Calu3 (cell line): ENCODE measurements at places on chromosomes 16 and 17.

- no peak overlapping the region for H3K4me3 ChIP-seq
- H3K4me1 ChIP-seq = peaks cover 12% of the 10 kb centered on the region
- H3K36me3 ChIP-seq = peaks cover 58% of the 10 kb centered on the region
- no peak overlapping the region for H3K27ac ChIP-seq
Measured at GRCh38 chr16:57165938-57166337, 19.9 kb downstream of the PSME3IP1 start.

DNA sequence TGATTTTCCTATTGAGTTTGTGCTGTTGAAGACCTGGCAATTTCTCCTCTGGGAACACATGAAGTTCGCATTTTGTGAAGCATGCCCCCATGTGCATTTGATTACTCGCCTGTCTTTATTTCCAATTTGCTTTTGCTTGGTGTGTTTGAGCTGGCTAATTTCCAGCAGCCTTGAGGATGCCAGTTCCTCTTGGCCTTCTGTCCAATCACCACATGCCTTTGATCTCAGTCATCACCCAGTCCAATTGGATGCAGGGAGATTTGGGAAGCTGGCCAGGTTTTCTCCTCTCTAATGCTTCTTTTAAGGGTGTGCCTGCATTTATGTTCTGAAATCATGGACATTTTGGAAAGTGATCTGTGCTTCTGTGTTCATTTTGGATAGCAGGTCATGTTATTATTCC lies 3.8 kb upstream of the TMEM100 start:
- no peak overlapping the region for H3K4me3 ChIP-seq
- peaks cover 4% of the 10 kb centered on the region for H3K36me3 ChIP-seq
- H3K27me3 ChIP-seq = peaks cover 12% of the 10 kb centered on the region
- peaks cover 22% of the 10 kb centered on the region for H3K4me1 ChIP-seq

DNA sequence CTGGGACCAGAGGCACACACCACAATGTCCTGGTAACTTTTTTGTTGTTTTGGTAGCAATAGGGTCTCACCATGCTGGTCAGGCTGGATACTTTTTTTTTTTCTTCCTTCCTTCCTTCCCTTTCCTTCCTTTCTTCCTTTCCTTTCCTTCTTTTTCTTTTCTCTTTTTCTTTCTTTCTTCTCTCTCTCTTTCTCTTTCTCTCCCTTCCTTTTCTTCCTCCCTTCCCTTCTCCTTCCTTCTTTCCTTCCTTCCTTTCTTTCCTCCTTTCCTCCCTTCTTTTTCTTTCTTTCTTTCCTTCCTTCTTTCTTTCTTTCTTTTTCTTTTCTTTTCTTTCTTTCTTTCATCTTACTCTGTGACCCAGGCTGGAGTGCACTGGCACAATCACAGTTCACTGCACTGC lies 18.4 kb upstream of the ULK2 start:
- DNase-seq = no peak
- no peaks in the 10 kb centered on the region for H3K4me1 ChIP-seq
- no peaks in the 10 kb centered on the region for H3K36me3 ChIP-seq
- no peaks in the 10 kb centered on the region for H3K27me3 ChIP-seq
- no peak overlapping the region for H3K27ac ChIP-seq

- no peaks in the 10 kb centered on the region for H3K36me3 ChIP-seq
- peak; percentile 50 for DNase-seq
- no peak overlapping the region for H3K4me3 ChIP-seq
- H3K27me3 ChIP-seq = no peaks in the 10 kb centered on the region
- no peak overlapping the region for H3K27ac ChIP-seq
Measured at GRCh38 chr16:12087901-12088421, 111.4 kb downstream of the SNX29 start.

GRCh38 chr16:2752850-2753732 lies 653 bp downstream of the SRRM2 start:
- H3K4me3 ChIP-seq = peak overlapping the region; percentile 90
- peaks cover 39% of the 10 kb centered on the region for H3K4me1 ChIP-seq
- peak; percentile 93 for DNase-seq
- H3K36me3 ChIP-seq = peaks cover 74% of the 10 kb centered on the region
- H3K27me3 ChIP-seq = no peaks in the 10 kb centered on the region

DNA sequence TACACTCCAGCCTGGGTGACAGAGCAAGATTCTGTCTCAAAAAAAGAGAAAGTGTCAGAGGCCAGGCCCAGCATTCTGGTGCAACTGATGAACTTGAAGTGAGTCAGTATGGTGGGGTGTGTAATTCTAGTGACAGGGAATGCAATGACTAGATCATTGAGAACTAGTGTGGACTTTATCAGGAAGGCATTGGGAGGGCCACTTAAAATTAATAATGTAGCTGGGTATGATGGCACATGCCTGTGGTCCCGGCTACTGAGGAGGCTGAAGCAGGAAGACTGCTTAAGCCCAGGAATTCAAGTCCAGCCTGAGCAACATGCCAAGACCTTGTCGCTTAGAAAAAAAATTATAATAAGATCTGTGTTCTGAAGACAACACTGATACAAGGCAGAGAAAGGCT lies 90.8 kb downstream of the STX8 start:
- no peaks in the 10 kb centered on the region for H3K4me1 ChIP-seq
- H3K4me3 ChIP-seq = no peak overlapping the region
- no peak overlapping the region for H3K27ac ChIP-seq
- no peaks in the 10 kb centered on the region for H3K27me3 ChIP-seq
- H3K36me3 ChIP-seq = peaks cover 3% of the 10 kb centered on the region

DNA sequence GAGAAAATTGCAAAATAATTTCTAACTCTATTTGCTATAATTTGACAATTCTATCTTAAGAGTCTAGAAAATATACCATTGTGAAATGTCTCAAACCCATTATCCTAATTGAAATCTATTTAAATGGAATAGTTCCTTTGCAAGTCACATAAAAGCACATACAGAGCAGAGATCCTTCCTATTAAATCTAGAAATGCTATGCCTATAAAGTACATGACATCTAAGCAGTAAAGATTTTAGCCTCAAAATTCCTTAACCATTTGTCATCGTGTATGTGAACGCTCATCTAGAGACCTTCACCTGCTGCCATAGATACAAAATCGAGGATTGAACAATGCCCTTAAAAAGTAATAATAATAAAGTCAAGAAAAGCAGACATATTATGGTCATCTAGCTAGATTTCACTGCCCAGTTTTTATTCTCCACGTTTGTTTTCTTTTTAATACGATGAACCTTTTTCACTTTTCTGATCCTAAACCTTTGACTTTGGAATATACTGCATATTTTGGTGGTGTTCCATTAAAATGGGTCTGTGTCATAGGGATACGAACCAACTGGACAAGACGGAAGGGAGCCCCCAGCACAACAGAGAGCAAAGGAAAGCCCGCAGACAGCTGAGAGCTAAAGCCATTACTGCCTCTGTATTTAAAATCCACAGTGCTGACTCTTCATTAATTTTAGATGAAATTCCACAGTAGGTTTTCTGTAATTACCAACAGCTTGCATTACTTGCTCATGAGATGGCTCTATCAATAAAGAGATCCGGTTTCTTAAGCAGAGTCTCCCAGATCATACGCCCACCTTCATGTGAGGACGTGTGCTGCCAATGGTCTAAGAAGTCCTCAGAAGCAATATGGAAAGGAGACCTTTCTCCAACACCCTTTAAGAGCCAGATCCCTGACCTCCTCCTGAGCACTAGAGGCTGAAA lies 17.6 kb downstream of the TEX2 start:
- no peak overlapping the region for H3K4me3 ChIP-seq
- H3K27ac ChIP-seq = no peak overlapping the region
- DNase-seq = no peak

GRCh38 chr17:6313835-6314234 lies 121.1 kb downstream of the AIPL1 start:
- no peak for DNase-seq
- H3K27me3 ChIP-seq = peaks cover 86% of the 10 kb centered on the region
- H3K27ac ChIP-seq = no peak overlapping the region
- no peaks in the 10 kb centered on the region for H3K36me3 ChIP-seq

GRCh38 chr17:77681861-77682260 lies 276.6 kb upstream of the TNRC6C start:
- DNase-seq = no peak
- no peaks in the 10 kb centered on the region for H3K4me1 ChIP-seq
- no peaks in the 10 kb centered on the region for H3K36me3 ChIP-seq
- H3K27me3 ChIP-seq = peaks cover 79% of the 10 kb centered on the region

- H3K4me3 ChIP-seq = no peak overlapping the region
- H3K27me3 ChIP-seq = no peaks in the 10 kb centered on the region
- no peaks in the 10 kb centered on the region for H3K36me3 ChIP-seq
- peaks cover 2% of the 10 kb centered on the region for H3K4me1 ChIP-seq
- no peak for DNase-seq
- no peak overlapping the region for H3K27ac ChIP-seq
Measured at GRCh38 chr16:25040543-25040942, 25.4 kb upstream of the ARHGAP17 start.

GRCh38 chr16:86984991-86985647 lies 332.1 kb downstream of the C16orf95 start:
- no peak overlapping the region for H3K4me3 ChIP-seq
- H3K27ac ChIP-seq = no peak overlapping the region
- H3K4me1 ChIP-seq = peaks cover 3% of the 10 kb centered on the region

- H3K4me3 ChIP-seq = peak overlapping the region; percentile 46
- H3K27ac ChIP-seq = peak overlapping the region; percentile 100
- peaks cover 87% of the 10 kb centered on the region for H3K36me3 ChIP-seq
Measured at GRCh38 chr17:59846394-59847165, 46.2 kb downstream of the TUBD1 start.

DNA sequence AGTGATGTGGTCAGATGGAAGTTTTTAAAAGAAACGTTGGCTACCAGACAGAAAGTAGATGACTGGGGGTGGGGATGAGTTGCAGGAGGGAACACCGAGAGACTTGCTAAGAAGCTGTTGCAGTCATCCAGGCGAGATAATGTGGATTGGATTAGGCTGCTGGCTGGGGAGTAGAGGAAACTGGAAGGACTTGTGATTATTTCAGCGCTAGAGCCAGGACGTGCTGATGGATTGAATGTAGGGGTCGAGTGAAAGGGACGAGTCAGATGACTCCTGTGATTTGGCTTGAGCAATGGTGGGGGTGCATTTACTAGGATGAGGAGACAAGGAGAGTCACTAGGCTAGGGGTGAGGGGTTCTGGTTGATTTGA lies 88.5 kb downstream of the CLEC16A start:
- H3K4me1 ChIP-seq = peaks cover 10% of the 10 kb centered on the region
- no peak overlapping the region for H3K27ac ChIP-seq
- no peaks in the 10 kb centered on the region for H3K36me3 ChIP-seq
- no peak for DNase-seq
- no peaks in the 10 kb centered on the region for H3K27me3 ChIP-seq

DNA sequence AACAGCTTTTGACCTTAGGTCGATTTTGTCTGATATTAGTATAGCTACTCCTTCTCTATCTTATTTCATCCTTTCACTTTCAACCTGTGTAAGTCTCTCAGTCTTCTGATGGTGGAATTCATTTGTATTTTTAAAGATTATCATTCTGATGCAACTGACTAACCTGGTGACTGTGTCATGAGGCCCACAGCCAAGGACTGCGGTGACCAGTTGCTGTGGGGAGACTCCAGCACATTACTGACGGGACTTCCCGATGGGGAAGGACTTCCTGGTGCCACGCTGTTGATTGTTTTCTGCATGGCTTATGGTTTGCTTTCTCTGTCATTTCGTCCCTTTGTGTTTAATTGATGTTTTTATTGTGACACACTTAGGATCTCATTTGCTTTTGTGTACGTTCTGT lies 34.2 kb downstream of the RMI2 start:
- no peaks in the 10 kb centered on the region for H3K27me3 ChIP-seq
- peak overlapping the region; percentile 71 for H3K27ac ChIP-seq
- no peaks in the 10 kb centered on the region for H3K36me3 ChIP-seq
- peak; percentile 49 for DNase-seq
- H3K4me1 ChIP-seq = peaks cover 12% of the 10 kb centered on the region
